ENCODE measurements at places on chromosomes 11 and 22. TPM values are rescaled to one million over a fixed set of nuclear protein-coding genes. Genes with fewer than 3 reads are reported as not detected.

DNA sequence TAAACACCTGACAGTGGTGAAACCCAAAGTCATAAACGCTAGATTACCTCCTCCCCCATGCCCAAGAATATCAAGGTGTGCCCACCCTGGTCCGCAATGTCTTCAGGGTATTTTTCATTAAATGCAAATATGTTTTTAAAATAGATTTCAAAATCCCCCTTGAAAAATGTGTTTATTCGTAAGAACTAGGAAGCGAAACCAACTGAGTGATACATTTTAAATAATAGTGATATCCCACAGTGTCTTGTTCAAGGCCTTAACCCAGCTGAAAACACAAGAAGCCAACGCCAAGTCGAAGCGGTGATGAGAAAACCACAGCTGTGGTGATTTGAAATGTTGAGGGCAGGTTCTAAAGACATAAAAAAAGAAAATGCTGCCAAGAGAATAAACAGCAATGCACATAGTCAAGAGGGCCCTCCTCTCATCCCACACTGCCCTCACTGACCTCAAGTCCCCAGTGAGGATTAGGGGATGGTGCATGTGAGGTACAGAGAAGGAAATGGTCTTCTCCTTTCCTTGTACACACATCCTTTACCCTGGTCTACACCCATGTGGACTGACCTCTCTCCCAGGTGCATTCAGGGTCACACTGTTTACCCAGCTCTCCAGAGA lies 25.5 kb downstream of the KCNJ1 start:
- DNase-seq = no peak

OR52A1 gene
- total RNA-seq = not detected

- DNase-seq = no peak
Measured at GRCh38 chr11:93225662-93226061, 27.9 kb upstream of the SLC36A4 start.

DNA sequence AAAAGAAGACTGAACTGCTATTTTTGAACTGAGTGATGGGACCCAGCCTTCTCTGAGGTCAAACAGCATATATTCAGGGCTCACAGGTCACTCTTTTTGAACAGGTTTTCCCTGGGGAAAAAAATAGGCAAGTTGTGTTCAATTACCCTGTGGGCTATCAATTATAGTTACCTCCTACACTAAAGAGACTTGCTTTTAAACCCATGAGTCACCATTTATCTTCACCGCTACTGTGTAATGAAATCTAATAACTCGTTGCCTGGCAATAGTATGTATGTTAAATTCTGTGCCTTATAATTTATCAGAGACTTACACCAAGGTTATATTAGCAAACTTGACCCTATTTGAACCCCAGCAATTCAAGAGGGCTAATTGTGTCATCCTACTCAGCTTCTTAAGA lies 98.5 kb downstream of the CYP2R1 start:
- DNase-seq = no peak

All from Panc1 (cell line).